ENCODE measurements at places on chromosomes 5 and 9.

GRCh38 chr9:134066913-134067851 is 644 bp downstream of the BRD3 start:
- no peak for DNase-seq

DNA sequence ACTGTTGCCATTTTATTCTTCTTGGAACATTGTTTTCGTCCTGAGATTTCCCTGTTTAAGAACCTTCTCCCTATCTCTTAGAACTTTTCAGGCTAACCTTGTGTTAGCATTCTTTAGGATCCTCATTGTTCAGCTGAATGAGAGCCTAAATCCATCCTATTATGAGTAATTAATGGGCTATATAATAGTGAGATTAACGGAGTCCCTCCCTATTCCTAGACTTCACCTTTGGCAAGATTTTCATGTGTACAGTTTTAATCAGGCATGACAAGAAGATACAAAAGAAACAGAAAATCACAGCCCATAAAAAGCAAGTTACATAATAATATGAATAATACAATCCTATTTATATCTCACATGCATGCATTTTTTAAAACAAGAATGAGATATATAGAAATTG is 9.1 kb upstream of the MSMP start:
- no peak for DNase-seq

GRCh38 chr5:81853030-81853357 is 102.1 kb upstream of the SSBP2 start:
- no peak for DNase-seq

GRCh38 chr5:172548981-172549687 is 91.9 kb upstream of the NEURL1B start:
- no peak for DNase-seq

GRCh38 chr9:100591139-100591538 is 13.3 kb downstream of the CAVIN4 start:
- DNase-seq = no peak

- no peak for DNase-seq
These were observed 1300.1 kb upstream of the DMAC1 start for GRCh38 chr9:9099646-9100045.

DNA sequence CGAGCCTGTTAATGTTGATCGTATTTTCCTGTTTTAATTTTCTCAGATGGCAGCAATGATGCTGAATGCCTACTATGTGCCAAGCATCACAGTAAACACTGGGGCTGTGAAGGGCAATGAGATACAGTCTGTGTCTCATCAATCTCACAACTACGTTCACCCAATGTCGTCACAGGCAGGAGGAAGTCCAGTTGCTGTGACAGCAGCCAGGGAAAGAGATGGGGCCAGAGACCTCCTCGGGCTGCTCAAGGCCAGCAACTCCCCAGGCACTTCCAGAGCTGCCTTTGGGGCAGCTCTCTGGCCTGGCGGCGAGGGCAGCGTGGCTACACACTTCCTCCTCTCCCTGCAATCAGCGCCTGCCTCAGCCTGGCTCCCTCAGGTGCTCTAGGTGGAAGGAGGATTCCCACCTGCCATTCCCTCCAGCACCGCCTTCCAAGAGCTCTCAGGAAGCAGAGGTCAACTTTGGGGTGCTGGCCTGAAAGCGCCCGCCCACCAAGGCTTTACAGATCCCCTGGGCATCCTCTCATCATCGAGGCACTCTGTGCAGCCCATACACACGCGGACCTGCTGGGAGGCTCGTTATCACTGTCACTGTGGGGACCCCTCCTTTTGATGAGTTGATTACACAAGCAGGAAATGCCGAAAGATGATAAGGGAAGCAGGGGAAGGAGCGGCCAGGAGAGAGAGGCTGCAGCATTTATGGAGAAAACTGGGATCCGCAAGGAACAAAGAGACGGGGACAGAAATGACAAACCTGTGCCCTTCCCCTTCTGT is 159.2 kb downstream of the ZDHHC21 start:
- DNase-seq = no peak

DNA sequence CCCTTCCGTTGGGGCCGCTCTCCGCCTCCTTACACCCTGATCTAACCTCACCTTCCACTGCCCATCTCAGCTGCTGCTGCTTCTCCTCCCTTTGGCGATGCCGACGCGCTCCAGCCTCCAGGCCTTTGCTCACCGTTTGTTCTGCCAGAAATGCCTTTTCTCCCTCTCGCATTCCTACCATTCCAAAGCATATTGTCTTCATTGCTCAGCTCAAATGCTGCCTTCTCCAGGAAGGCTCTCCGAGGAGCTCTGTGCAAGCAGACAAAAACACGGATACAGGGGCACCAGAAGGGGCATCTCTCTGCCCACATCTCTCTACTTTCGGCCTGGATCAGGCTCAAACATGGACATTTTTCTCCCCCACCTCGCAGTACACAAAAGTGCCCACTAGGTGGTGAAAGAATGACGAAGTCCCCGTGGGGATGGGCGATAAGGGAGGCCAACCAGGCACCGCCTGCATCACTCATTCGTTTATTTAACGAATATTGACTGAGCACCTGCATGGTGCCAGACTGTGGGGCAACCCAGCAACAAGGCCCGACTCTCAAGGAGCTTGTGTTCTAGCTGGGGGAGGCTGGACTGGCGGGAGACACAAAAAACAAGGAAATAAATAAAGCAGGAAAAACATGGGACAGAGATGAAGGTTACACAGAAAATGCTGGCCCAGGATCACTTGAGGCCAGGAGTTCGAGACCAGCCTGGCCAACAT is 7.3 kb upstream of the GRHPR start:
- peak; percentile 70 for DNase-seq

DNA sequence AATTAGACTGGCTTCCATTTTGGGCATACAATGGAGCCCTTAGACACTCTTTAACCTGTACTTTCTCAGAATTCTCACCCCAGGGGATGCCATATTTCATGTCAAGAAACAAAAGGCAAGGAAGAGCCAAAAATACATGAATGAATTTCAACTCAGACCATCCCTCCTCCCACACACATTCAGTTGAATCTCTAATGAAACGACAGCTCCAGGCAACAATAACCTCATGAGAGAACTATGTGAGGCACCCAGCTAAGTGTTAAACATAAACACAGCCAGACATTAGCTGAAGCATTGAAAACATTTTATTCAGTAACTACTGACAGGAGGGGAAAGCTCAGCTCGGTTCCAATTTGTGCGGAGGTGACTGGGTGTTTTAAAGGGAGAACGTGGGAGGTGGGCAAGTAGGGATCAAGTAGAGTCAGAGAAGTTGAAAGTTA is 1359.1 kb upstream of the CDH9 start:
- DNase-seq = no peak
